ENCODE measurements at places on chromosomes 3 and 15.

DNA sequence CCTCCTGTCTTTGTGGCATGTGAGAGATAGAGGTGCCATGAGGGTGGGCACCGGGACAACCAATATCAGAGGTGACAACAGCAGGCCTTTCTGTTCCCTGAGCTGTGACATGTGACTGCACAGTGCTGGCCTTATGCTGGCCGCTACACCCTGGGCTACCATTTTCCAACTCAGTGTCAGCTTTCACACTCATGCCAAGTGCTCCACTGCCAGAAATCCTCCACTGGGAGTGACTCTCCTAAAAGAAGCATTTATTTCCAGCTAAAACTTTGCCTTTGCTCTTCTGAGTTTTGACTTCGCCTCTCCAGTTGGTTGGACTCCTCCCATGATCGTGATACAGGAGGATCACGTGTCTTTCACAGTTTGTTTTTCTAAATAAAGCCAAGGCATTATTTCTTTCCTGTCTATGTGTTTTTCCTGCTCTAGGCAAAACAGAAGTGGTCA is 31.4 kb downstream of the CA12 start:
- DNase-seq = no peak

- DNase-seq = no peak
Observed at GRCh38 chr15:44790656-44791055, 54.3 kb downstream of the TRIM69 start.

DNA sequence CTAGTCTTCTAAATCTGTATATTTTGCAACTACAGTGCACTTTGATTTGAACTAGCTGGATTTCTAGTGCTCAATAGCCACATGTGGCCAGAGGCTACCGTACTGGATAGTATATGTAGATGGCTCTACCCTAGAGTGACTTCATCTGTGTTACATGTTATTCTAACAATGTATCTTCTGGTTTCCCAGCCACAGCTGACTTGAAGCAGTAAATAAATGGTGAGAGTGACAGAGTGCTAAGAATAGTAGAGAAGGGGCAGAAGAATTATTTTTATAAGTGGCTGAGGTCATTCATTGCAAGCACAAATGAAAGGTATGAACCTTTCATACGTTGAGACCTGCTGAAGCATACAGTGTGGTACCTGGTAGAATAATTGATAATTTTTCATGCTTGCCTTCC is 30.9 kb downstream of the KAT2B start:
- DNase-seq = no peak

- DNase-seq = peak; percentile 96
Observed at GRCh38 chr3:182212479-182213076, 500.9 kb downstream of the SOX2 start.

- peak; percentile 68 for DNase-seq
Observed at GRCh38 chr3:112111785-112112402, 21.2 kb downstream of the GCSAM start.

- no peak for DNase-seq
Observed at GRCh38 chr3:186519021-186519658, 25.0 kb downstream of the CRYGS start.
